ENCODE measurements at places on chromosomes 3 and 15.

- no peak for DNase-seq
These were observed 117.8 kb downstream of the UBE2E2 start for GRCh38 chr3:23320586-23321570.

DNA sequence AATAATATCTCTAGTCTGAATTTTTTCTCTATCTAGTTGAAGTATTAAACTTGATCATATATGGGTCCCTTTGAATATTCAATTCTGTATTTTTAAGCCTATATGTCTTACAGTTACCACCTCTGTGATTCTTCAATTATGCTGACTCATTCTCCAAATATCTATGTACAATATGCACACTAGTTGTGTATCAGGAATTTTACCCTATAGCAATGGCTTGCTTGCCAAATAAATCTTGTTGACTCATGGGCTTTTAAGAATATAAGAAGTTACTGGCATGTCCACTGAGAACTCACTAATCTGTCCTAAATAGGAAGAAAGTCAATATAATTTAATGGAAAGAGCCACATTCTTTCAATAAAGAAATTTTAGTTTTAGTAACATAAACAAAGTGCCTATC, 656.3 kb downstream of the RBMS3 start:
- no peak for DNase-seq

DNA sequence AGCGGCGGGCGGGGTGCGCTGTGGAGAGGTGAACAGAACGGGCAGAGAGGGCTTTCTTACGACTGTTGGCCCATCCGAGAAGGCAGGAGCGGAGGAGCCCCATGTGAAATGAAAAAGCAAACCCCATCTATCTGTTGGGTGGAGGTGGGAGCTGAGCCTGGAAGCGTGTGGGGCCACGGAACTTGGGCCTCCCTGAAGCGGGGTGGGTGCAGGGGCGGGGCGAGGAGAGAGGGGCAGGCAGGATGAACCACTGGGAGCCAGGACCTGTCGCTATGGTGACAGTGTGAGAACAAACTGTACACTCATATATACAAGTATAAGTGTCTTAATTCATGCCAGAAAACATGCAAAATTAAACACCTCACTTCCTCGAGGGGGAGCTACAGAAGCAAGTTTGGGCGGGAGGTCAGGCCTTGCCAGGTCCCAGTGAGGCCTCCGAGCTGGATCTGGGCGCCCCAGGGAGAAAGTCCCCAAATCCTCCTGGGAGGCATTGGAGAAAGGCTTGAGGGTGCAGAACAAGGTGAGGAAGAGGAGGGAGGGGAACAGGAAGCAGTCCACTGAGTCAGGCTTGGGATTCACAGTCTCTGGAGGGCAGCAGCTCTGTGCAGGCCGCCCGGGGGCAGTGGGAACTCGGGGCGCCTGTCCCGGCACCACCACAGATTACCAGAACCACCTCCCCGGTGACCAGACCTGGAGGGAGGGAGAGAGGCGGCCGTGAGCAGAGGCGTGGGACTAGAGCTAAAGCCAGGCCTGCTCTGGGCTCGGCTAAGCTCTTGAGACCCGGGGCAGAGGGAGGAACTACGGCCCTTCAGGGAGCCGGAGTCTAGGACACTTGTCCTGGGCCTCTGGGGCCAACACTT, 34.8 kb downstream of the RBPMS2 start:
- no peak for DNase-seq

GRCh38 chr3:10845839-10846656, 30.0 kb downstream of the SLC6A11 start:
- no peak for DNase-seq

DNA sequence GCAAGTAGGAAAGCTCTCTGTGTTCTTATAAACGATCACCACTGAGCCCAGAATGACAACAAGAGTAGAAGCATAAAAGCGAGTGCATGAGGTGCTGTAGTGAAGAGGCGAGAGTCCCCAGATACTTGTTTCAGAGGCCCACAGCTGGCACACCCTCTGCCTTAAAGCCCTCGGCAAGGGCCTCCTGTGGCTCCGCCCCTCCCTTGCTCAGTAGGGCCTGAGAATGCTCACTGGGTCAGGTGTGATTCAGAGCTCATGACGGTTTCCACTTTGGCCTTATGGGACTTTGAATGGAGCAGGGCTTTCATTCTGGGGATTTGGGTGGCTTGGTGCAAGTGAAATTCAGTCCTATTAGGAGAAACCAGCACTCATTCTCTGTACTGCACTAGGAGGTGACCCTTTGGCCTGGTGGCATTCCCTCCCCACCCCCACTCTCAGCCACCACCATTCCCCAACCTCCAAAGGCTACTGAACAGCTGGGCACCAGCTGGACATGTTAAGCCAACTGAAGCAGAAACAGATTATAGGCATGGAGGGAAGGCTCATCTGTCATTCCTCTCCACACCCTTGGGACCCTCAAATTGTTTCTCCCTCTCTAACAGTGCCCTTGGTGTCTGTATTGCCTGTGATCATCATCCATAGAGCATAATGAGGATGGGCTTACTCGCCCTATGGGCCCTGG, 109.6 kb upstream of the CTDSPL start:
- no peak for DNase-seq

GRCh38 chr3:52229656-52230055, 4.2 kb upstream of the TLR9 start:
- no peak for DNase-seq

GRCh38 chr3:128489927-128490649, 2.9 kb downstream of the GATA2 start:
- no peak for DNase-seq

DNA sequence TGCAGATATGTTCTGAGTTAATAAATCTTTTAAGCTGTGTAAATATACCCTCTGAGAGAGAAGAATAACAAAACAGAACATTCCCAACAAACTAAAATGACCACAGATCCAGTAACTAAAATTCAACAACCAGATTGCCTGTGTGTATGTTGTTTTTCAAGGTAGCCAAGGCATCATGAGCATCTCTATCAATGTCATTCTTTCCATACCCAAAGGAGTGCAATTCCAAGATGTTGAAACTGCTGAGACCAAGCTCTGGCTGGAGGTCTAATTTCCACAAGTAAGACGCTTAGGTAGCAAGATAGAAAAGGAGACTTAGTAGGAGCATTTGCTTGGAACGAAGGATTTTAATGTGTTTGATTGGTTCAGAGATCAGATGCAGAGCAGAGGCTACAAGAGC, 276.3 kb downstream of the RBMS3 start:
- no peak for DNase-seq

GRCh38 chr3:72099326-72100079, 314.6 kb upstream of the PROK2 start:
- DNase-seq = peak; percentile 5

DNA sequence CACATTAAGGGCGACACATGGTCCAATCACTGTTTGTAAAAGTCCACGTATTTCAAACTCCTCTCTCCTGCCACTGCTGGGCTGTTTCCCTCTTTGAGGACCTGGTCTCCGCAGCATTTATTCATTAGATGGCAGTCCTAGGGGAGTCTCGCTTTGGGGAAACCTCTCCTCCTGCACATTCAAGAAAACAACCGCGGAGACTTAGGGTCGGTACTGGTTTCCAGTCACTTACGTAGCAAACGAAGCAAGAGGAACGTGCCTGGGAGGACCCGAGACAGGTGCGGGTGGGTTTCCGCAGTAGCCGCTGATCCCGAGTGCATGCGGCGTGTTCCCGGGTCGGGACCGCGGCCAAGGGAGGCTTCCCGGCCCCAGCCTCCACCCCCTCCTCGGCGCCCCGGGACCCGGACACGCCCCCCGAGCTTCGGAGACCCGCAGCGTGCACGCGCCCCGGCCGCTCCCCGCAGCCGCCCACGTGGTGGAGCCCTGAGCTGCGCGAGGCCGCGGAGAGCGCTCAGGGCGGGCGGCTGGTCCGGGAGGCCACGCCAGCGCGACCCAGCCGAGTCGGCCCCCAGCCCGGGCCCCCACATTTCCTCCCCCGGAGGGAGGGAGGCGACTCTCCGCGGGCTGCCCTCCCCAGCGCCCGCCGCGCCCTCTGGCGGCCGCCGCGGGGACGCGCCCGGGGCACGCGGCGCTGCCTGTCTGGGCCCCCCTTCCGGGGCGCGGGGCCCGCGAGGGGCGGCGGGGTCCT, 1.1 kb upstream of the IGF1R start:
- DNase-seq = peak; percentile 53

DNA sequence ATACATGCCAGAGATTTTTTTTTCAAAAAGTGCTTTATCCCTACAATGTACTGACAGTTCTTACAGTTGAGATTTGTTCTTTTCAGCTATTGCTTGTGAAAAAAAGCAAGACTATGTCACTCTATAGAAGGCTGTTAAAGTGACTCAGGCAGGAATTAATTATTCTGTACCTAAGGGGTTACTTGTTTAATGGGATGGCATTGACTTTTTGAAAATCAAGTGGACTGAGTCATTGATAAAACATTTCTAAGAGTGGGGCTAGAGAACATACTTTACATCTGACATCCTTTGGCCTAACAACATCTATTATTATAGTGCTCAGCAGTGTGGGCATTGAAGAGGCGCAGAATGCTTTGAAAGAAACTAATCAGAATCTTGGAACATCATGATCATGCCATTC, 34.3 kb downstream of the INTS14 start:
- DNase-seq = no peak

GRCh38 chr15:75578173-75578947, 755 bp downstream of the PTPN9 start:
- DNase-seq = peak; percentile 20

- DNase-seq = peak; percentile 35
These were observed at the start of gene THSD4 for GRCh38 chr15:71114887-71115566. THSD4 (plus strand) TSS chr15:71115471.

- no peak for DNase-seq
These were observed 423.6 kb downstream of the OTOL1 start for GRCh38 chr3:161920196-161920595.

GRCh38 chr3:126835472-126836219, 131.6 kb downstream of the CHCHD6 start:
- no peak for DNase-seq

DNA sequence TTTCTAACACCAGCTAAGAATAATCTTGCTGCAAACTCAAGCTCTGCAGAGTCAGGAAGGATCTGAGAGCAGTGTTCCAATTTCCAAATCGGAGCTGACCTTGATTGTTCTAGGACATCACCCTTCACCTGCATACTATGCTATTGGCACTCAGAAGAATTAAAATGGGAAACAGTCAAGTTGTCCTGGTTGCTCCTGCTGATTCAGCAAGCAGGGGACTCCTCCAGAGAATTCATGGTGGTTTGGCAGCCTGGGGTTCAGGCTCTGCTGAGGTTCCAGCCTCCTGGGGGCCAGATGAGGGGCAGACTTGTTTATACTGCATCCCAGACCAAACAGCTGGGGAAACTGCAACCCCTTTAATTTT, 213.7 kb upstream of the ADAMTS9 start:
- DNase-seq = no peak

GRCh38 chr3:190863119-190863465, 598 bp upstream of the GMNC start:
- no peak for DNase-seq

- no peak for DNase-seq
These were observed 26.1 kb downstream of the BHLHE40 start for GRCh38 chr3:5005367-5005766.

GRCh38 chr3:183447206-183448001, 19.0 kb upstream of the MCF2L2 start:
- peak; percentile 75 for DNase-seq

DNA sequence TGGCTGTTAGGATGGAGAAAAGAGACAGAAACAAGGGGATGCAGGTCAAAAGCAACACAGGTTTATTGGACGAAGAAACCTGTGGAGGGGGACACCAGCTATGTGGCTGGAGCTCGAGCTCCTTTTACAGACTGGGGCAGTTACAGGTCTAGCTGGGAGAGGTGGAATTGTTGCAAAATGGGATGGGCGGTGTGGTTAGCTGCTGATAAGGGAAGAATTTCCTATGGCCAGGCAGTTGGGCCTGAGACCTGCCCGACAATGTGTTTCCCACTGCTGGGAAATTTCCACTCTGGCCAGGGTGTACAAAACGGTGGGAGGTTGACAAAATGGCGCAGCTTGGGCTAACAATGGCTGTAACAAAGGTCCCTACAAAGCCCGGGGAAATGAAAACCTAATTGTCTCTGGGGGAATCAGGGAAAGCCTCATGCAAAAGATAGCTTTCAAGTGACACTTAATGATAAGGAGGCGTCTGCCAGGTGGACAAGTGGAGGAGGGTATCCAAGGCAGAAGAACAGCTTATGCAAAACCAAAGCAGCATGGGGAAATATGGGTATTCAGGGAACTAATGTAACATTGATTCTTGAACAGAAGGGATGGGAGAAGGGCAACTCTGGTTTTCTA, 137.4 kb upstream of the SGO1 start:
- no peak for DNase-seq

DNA sequence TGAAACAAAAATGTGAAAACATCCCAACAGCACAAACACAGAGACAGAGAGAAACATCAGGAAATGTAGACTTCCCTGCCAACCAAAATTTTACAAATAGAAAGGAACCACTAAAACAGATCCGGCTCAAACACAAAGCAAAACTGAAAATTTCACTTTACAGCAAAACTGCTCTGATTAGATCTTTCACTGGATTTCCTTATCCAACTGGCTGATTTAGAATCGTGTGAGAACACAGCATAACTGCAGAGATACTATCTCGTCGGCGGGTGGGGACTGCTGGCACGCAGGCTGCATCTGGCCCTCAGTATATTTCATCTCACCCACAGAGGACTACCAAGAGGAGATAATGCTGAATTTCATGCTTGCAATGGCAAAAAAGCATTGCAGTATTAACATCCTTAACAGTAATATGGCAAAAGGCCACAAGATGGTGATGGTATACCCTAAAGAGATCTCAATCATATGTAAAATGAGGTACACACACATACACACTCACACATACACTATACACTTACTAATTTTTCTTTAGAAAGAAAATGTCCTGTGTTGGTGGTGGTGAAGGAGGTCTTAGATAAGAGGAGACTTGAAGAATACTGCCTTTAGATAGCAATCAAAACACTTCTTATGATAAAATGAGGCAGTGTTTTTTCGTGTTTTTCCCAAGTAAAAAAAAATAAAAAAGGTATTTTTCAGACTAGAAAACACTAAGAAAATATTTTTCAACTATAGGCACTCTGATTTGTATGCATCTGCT, 10.6 kb upstream of the LEO1 start:
- DNase-seq = peak; percentile 81

DNA sequence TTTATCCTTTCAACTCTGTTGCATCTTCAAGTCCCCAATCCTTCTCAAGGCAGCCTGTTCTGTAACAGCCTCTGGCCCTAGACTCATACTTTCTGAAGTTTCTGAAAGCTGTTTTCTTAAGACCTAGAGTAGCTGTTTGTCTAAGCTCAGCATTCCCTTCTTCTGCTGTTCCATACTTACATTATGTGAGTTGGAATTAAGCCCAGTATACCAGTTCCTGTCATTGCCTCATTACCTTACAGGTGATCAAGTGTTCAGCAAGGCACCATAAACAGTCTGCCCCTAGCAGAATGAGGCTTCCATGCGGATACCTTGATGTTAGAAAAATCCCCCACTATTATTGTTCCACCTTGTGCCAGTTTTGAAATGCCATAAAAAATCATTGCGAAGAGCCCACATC, 180.6 kb downstream of the PLCL2 start:
- DNase-seq = no peak

DNA sequence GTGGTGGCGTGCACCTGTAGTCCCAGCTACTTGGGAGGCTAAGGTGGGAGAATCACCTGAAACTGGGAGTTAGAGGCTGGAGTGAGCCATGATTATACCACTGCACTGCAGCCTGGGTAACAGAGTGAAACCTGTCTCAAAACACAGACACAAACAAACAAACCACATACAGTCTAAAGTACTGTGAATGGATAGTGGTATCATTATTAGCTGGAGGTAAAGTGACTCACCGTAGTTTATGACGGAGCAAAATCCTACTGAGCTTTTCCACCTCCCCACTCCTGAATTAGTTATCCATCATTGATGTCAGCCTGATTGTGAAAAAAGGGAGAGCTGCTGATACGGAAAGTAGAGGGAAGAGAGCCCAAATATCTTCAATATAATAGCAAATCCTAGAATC, 3.2 kb upstream of the CNOT10 start:
- no peak for DNase-seq
